ENCODE measurements at places on chromosomes 6 and 20.

DNA sequence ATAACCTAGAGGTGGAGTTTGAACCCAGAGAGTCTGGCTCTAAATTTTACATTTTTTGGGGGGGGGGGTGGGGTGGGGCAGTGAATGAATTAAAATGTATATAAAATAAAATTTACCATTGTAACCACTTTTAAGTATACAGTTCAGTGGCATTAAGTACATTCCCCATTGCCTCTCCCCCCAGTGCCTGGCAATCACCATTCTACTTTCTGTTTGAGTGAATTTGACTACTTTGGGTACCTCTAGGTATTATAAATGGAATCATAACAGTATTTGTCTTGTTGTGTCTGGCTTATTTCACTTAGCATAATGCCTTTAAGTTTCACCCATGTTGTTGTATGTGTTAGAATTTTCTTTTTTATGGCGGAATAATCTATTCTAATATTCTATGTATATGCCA is 2.7 kb downstream of the FAM110A start:
- DNase-seq = no peak

- no peak for DNase-seq
Observed at GRCh38 chr6:134720353-134721059, 229.4 kb downstream of the ALDH8A1 start.

GRCh38 chr20:24605937-24606455 is 136.6 kb downstream of the SYNDIG1 start:
- no peak for DNase-seq

- DNase-seq = no peak
Observed at GRCh38 chr6:26501482-26501986, 1.4 kb downstream of the BTN1A1 start.

GRCh38 chr6:84663866-84664265 is 100.5 kb downstream of the TBX18 start:
- DNase-seq = no peak
